ENCODE measurements at places on chromosomes 1 and 21.

- no peak for DNase-seq
These were observed 1.7 kb upstream of the LAMB3 start for GRCh38 chr1:209653915-209654351.

GRCh38 chr1:221394011-221394544 lies 347.8 kb downstream of the DUSP10 start:
- DNase-seq, result no peak

- no peak for DNase-seq
These were observed at the start of gene GJA8 for GRCh38 chr1:147902253-147902845. Gene GJA8, plus strand, starts transcription at chr1:147902795. Its CDS starts 5,161 bp downstream, at chr1:147907956.

- no peak for DNase-seq
These were observed 17.0 kb upstream of the L1TD1 start for GRCh38 chr1:62177621-62178020.

DNA sequence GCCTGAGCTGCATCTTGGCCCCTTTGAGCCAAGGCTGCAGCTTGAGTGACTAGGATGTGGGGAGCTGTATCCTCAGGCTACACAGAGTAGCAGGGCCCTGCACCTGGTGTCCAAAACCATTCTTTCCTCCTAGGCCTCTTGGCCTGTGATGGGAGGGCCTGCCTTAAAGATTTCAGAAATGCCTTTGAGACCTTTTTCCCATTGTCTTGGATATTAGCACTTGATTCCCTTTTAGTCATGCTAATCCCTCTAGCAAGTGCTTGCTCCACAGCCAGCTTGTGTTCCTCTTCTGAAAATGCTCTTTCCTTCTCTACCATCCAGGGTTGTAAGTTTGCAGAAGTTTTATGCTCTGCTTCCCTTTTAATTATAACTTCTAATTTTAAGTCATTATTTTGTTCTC lies 21.7 kb upstream of the KIRREL1 start:
- no peak for DNase-seq

DNA sequence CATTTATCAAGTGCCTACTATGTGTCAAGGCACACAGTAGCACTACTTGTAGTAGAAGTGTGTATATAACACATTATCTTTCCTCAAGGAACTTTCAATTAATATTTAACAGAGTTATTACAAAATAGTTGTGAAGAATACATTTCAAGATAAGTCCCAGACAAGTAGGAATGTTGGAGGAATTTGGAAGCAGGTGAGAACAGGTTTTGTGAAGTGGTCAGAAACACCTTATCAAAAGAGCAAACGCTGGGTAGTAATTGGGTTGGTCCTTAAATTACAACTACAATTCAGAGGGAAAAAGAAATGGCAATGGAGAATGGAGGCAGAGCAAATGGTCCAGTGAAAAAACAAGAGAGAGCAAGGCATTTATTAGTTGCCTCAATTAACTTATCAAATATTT lies 218.8 kb downstream of the ADGRL2 start:
- no peak for DNase-seq

DNA sequence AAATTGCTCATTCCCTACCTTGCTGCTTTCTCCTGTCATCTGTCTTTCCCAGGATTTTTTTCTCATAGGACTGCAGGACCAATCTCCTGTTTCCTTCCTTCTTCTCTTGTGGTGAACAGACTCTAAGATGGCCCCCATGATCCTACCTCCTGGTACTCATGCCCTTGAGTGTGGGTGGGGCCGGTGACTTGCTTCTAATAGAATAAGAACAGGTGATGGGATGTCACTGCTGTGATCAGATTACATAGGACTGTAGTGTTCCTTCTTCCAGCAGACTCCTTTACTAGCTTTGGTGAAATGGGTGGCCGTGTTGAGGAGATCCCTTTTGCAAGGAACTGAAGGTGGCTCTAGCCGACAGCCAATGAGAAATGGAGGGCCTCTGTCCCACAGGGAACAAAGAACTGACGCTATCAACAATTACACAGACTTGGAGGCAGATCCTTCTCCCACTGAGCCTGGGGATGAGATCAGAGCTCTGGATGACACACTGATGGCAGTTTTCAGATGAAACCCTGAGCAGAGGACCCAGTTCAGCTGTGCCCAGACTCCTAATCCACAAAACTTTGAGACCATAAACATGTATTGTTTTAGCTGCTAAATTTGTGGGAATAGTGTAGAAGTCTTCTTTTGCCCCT lies 7.5 kb downstream of the GSTM3 start:
- no peak for DNase-seq

DNA sequence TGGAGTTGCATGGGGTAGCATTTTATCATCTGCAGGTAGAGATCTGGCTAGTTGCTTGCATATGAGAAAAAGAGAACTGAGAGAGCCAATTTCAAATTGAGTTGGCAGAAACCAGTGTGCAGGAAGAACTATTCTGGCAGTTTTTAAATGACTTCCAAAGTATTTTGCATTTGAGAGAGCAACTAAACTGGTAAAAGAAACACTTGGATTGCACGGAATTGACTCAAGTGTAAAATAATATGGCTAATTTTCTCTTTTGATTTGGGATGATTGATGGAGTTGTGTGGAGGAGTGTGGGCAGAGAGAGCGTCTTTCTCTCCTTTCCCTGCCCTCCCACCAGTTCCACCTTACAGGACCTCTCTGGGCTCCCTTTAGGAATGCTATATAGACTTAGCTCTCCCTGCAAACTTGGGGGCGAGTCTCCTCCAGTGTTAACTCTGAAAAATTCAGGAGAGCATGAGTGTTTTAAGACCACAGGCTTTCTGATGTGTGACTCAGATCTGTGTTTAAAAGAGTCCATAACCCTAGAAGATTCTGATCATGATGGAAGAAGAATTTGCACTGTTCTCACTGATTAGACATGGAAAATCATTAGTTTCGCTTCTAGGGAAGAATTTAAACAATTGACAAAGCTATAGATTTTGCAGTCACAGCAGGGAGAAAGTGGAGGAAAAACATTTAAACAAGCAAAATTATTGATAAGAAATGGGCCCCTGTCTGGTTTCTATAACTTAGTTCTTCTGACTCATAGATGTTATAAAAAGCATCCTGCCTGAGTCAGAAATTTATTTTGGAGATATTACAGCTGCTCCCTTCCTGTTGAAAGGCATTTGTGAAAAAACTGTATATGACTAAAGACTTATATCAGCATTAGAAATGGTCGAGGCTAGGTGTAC lies 24.9 kb upstream of the CTBS start:
- DNase-seq, result no peak

GRCh38 chr1:182700351-182700709 lies 15.9 kb upstream of the RGS8 start:
- DNase-seq, result no peak

DNA sequence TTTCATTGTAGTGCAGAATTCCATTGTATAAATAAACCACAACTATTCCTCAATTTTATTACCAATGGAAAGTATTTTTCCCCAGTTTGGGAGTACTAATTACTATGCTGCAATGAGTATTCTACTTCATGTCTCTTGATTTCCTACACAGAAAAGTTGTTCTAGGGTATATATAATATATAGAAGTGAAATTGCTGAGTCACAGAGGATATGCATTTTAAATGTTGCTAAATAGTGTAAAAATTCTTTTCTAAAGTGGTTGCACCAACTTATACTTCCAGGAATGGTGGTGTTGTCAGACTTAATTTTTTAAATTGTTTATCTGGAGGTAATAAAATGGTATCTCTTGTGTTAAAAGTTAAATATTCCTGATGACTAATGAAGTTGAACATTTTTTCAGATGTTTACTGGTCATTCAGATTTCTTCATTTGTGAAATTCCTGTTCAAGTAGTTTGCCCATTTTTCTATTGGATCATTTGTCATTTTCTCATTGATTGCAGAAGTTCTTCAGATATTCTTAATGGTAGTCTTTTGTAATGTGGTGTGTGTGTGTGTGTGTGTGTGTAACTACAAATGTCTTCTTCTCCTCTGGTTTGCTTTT lies 19.1 kb upstream of the MYOG start:
- no peak for DNase-seq

GRCh38 chr1:46215504-46215903 lies 12.4 kb downstream of the LURAP1 start:
- DNase-seq, result no peak

- DNase-seq, result no peak
These were observed 119.9 kb downstream of the FASLG start for GRCh38 chr1:172778456-172779455.
